Urinary bladder (tissue), 4 donors: ENCODE measurements at places on chromosomes 7 and 10.
A peak's percentile ranks its signal among the peaks of the same experiment; 100 is the strongest.

GRCh38 chr10:69421611-69422308 is 5.0 kb upstream of the TACR2 start:
- DNase-seq, result no peak

DNA sequence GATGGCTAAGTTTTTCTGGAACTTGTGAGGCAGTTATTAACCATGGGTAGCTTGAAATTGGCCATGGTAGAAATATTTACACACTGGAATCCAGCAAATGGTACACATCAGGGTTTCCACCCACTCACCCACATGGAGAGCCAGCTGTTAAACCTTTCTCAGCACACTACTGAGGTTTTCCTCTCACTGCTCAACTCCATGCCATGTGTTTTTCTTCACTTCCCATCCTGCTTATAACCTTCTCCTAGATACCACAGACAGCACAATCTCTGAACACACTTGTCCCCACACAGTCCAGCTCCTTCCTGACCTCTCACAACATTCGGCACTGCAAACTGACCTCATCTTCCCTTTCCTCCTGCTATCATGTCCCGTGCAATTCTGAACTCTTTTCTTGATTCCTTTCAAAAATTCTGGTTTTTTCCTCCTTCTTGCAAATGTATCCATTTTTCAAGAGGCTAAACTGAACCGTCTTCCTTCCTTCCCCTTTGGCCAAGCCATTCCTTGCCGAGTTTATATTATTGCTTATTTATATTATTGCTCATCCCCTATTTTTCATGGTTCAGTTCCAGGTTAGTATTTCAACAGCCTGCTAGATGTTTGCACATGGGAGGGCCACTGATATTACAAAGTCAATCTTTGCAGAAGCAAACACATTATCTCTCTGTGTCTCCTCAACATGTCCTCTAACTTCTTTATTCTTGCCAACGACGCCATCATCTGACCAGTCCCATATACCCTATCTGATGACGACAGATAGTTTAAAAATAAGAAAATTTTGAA is 606.4 kb downstream of the SORCS1 start:
- no peak for DNase-seq

DNA sequence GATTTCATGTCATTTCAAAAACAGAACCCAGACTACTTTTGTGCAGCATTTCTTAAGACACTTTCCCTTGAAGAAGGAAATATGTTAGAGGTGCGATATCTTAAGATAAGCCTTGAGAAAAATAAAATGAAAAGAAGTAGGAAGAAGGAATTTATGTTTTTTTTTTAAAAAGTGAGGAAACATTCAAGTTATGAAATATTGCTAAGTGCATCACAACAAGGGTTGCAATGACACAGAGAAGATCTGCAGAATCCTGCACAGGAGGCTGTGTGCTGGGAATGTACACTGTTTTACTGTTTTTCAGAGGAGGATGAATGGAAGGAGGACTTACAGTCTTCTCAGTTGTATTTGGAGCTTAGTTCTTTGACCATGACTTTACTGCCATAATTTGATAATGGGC is 79.8 kb upstream of the NME8 start:
- no peak for DNase-seq

DNA sequence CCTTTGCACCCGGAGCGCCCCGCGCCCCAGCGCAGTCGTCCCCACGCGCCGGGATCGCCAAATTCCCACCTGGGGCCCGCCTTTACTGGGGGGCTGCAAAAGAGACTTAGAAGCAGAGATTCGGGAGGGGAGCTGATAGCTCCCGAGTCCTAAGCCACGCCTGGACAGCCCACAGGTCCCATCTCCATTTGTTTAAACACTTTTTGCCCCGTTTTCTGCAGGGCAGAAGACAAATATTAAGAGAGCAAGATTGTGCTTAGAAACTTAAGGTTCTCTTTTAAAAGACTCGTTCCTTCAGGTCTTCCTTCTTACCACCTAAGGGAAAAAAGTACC is 299.1 kb upstream of the NFE2L3 start:
- no peak for DNase-seq

DNA sequence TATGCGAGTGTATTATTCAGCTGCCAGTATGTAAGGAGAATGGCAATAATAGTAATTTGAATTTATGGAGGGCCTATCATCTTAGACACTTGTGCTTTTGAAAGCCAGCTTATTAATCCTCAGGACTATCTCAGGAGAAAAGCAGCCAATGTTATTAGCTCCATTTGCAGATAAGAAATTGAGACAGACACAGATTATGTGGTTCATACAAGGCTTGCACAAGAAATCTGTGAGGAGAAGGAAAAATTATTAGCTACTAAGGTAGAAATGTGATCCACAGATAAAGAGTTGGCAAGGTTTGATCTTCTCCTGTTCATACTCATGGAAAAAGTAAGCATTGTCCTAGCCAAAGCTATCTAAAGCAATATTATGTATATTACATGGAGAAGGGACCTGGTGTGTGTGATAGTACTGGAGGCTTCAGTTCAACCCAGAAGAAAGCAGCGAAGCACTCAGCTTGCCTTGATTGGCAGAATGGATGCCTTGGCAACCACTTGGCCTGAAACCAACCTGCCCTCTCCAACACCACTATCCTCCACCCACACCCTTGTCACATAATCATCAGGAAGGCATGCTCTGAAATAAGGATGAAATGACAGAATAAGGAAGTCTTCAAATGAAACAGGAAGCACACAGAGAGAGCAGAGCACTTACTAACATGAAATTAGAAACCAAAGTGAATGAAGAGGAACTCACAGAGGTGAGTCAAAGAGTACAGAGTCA is 18.0 kb downstream of the MACC1 start:
- DNase-seq, result peak; percentile 21

DNA sequence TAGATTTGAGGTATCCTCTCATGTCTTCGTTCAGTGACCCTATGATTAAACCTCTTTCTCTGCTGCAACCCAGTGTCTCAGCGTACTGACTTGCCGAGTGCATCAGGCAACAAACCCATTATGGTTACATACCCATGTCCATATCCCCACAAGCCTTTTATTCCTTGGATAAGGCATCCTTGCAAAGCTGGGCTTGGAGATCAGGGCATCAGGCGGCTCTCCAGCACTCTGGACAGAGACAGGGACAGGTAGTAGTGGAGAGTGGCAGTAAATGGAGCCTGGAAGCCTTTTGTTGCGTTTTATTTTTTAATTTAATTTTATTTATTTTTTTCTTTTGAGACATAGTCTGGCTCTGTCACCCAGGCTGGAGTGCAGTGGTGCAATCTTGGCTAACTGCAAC is 32.0 kb upstream of the NPFFR1 start:
- no peak for DNase-seq

- DNase-seq, result no peak
Observed at GRCh38 chr10:49562893-49563292, 24.0 kb upstream of the ERCC6 start.
